ENCODE measurements at places on chromosomes 7 and 10.
A peak's percentile ranks its signal among the peaks of the same experiment; 100 is the strongest.

- DNase-seq, result peak; percentile 86
These were observed 29.1 kb upstream of the CALD1 start for GRCh38 chr7:134750083-134751062.

GRCh38 chr7:822692-823276 is 9.5 kb upstream of the SUN1 start:
- no peak for DNase-seq

- DNase-seq, result no peak
These were observed 108.5 kb upstream of the SFMBT2 start for GRCh38 chr10:7519351-7519750.

DNA sequence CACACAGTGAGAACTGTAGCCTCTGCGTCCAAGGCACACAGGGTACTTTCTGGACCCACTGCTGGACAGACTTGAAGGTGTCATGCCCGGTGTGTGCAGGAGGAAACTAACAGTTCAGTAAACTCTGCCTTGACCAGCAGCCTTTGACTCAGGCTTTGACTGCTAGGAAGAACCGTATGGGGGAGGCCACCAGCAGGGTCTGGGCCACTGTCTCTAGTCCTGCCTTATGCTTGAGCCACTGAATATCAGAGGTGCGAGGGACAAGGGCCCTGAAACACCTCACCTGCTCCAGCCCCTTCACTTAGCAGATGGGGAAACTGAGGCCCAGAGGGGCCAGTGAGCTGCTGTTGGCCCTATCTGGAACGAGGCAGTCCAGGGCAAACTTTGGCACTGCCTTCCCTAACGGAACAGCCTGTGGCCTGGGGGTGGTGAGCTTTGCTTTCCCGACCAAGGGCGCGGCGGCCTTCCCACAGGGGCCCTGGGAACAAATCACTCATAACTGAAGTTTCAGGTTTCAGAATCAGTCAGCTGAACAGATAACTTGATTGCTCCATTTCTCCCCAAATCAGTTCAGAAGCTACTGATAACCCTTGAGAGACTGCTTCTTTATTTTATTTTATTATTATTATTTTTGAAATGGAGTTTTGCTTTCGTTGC is 130.0 kb downstream of the FAM53B start:
- peak; percentile 70 for DNase-seq

- DNase-seq, result no peak
These were observed 7.1 kb downstream of the HECW1 start for GRCh38 chr7:43119371-43120075.

GRCh38 chr7:106114716-106115383 is 2.7 kb upstream of the SYPL1 start:
- peak; percentile 76 for DNase-seq

GRCh38 chr10:70513848-70514309 is 35.3 kb downstream of the PALD1 start:
- peak; percentile 42 for DNase-seq

- DNase-seq, result no peak
These were observed 864.8 kb downstream of the GATA3 start for GRCh38 chr10:8919280-8919679.

GRCh38 chr7:30329716-30330115 is 45.3 kb downstream of the ZNRF2 start:
- DNase-seq, result no peak

GRCh38 chr7:140625908-140626868 is 14.4 kb downstream of the DENND2A start:
- no peak for DNase-seq

- no peak for DNase-seq
These were observed 349.8 kb downstream of the PTPRN2 start for GRCh38 chr7:158237672-158238335.

DNA sequence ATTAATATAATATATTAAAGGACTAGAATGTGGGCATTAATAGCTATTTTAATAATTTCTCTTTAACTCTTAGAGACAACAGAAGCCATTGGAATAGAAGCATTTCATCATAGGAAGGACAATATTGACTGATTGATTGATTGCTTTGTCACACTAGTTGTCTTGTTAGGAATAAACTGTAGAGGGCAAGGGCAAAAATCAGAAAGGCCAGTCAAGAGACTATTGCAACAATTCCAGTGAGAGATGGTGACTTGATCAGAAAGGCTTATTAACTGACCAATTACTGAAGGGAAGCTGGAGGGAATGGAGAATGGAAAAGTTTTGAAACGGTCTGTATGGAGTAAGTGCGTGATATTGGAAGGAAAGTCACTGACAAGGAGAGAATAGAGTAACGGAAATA is 87.3 kb downstream of the RUNDC3B start:
- DNase-seq, result no peak

GRCh38 chr7:151770232-151770631 is 106.7 kb downstream of the PRKAG2 start:
- no peak for DNase-seq

DNA sequence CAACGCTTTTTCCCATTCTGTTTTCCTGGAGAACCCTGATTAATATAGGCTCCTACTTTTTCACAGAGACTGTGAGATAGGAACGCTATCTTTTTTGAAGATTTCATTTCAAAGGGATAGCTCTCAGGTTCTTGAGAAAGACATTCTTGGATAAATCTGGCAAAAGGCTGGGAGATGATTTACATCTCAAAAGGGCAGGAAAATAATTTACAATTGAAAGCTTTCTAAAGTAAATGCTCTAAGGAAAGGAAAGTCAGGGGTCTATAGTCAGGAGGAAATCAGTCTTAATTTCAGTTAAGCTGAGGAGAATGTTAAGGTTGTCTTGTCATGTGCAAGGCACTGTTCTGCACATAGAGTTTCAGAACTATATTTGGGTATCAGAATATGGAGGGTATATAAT is 278.8 kb downstream of the KIF20B start:
- DNase-seq, result no peak

GRCh38 chr10:9023206-9023605 is 968.7 kb downstream of the GATA3 start:
- DNase-seq, result no peak

DNA sequence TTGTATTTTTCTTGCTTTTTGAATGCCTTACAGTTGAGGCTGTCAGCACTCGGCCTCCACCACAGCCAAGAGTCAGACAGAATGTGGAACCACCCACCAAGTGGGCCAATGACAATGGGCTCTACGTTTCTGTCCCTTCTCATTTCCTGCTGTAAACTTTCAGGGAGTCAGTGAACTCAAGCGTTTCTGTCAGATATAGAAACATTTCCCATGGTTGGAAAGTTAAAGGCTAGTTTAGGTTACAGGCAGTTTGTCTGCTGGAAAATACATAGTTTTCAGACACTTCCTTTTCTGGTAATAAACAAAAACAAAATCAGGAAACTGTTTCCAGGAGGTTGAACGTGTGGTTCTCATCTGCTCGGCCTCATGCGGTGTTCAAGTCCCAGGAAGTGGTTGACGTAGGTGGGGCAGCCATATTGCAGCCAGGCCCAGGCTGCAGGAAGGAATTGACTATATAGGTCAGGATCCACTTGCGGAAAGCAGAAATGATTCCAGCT is 245.1 kb downstream of the CAMK1D start:
- peak; percentile 67 for DNase-seq

DNA sequence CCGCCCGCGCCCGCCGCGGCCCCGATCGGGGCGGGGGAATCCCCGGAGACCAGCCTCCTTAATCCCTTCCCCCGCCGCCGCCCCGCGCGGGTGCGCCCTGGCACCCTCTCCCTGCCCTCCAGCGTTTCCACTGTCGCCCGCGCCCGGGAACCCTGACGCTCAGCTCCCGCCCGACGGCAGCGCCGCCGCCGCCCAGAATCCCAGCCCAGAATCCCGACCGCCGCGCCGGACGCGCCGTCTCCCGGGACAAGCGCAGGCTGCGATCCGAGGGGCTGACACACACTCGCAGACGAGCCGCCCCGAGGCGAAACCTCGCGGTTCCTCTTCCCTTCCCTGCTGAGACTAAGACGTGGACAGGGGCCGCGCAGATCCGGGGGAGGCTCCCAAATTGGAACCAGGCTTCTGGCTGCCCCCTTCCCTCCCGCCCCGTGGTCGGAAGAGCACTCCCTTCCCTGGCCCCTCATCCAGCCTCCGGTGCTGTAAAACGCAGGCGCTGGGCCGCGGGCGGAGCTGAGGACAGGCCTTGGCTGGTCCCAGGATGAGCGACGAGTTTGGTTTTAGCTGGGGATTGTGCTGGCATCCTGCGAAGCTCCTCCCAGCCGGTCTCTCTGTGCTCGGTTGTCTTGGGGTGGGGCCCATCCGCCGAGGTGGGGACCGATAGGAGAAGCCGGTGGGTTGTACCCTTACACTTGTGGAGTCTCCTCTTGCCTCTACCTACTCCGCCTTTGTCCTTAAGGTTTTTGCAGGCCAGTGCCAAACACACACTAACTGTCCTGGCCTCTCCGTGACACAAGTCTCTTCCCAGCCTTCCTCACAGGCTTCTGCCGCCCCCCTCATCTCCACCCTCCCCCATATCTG is 1.1 kb downstream of the MARVELD1 start:
- DNase-seq, result peak; percentile 31

DNA sequence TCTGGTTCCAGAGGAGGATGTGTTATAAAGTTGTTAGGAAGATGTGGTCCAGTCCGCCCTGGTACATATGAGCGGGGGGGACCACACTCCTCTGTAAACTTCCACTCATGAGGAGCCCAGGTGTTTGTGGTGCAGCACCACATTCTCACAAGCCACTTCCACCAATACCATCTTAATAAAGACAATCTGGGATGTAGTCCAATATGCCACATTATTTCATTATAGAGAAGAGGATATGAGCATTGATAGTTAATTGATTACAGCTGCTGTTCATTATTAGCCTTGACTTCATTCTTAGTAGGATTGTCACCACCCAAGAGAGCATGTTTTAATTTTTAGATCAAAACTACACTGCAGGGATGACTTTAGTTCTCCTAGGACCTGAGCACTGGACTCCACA is 40.5 kb downstream of the ERCC6 start:
- no peak for DNase-seq

GRCh38 chr10:31930023-31930751 is 1.6 kb upstream of the ARHGAP12 start:
- peak; percentile 17 for DNase-seq

DNA sequence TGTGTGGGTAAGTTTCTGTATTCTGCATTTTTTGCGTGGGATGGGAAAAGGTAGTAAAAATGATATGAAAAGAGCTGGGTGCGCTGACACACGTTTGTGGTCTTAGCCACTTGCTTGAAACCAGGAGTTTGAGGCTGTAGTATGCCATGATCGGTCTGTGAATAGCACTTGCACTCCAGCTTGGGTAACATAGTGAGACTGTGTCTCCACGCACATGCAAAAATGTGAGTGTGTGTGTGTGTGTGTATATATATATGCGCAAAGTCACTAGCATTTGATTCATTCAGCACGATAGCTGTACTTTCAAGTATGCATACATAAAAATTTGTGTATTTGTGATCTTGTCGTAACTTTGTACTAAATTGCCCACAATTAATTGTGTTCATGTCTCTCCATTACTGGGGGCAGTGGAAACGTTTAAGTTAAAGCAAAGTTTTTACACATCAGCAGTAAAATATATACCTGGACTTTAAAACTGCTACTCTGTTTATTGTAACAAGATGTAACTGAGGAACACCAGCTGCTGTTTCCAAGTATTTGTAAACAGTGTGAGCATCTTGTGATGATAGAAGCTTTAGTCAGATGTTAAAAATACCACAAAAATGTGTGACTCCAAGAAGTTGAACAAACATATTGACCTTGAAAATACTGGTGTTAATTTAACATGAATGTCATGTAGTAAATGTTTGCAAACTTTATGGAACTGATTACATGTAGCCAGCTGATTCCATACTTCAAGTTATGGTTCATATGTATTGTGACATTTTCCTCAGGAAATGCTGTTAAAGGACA is 1.6 kb downstream of the ZRANB1 start:
- no peak for DNase-seq

DNA sequence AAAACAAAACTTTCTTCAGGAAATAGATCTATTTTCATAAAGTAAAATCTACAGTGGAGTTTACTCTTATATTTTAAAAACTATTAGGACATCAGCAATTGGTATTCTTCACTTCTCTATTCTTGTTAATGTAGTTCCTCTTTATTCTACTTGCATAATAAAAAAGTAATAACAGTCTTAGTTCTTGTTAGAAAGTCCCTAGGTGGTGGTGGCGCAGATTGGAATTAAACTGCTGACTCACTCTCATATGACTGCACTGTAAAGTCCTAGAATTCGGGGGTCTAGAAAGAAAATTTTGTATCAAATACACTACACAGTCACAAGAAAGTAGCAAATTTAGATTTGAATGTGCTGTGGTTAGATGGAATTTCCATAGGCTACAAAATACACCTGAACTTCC is 44.6 kb upstream of the TES start:
- DNase-seq, result no peak

DNA sequence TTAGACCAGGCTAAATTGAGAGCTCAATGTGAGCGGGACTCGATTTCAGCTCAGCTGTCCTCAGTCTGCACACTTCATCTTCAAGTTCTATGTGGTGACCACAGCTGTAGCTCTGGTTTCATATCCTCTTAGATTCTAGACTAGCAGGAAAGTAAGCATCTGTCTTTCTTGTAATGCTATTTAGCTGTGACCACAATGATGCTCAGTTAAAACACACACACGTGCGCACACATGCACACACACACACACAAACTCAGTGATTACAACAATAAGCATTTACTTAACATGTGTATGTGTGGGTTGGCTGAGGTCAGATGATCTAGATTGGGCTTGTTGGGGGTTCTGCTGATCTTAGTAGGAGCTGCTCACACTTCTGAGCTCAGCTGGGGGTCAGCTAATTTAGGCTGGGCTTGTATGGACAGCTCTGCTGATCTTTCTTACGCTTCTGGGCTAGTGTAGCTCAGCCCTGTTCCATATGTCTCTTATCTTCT is 82.5 kb downstream of the ZNF365 start:
- no peak for DNase-seq
